ENCODE measurements at places on chromosomes 13 and 19.
A peak's percentile ranks its signal among the peaks of the same experiment; 100 is the strongest.

GRCh38 chr13:84121456-84121855 lies 239.2 kb upstream of the SLITRK1 start:
- DNase-seq = peak; percentile 64

DNA sequence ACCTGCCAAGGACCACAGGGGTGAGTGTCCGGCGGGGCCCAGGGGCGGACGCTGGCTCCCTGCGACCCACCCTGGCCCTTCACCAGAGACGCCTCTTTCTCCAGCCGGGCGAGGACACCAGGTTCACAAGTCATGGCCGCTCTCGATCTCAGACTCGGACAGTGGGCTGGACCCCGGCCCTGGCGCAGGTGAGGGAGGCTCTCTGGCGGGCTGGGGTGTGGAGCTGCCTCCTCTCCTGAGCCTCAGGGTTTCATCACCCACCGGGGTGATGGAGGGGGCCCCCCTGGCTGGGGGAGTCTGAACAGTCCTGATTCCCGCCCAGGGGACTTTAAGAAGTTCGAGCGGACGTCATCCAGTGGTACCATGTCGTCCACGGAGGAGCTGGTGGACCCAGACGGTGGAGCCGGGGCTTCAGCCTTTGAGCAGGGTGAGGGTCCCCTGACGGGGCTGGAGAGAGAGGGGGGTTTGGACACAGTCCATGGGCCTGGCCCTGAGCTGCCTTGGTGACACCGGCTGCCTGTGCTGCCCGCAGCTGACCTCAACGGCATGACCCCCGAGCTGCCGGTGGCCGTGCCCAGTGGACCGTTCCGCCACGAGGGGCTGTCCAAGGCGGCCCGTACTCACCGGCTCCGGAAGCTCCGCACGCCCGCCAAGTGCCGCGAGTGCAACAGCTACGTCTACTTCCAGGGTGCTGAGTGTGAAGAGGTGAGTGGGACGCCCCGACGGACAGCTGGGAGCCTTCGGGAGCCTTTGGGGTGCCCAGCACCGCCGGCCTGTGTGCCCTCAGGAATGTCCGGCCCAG lies 13.6 kb downstream of the ARHGAP45 start:
- no peak for DNase-seq

GRCh38 chr19:39109641-39110040 lies 15.9 kb upstream of the PAK4 start:
- DNase-seq = no peak

DNA sequence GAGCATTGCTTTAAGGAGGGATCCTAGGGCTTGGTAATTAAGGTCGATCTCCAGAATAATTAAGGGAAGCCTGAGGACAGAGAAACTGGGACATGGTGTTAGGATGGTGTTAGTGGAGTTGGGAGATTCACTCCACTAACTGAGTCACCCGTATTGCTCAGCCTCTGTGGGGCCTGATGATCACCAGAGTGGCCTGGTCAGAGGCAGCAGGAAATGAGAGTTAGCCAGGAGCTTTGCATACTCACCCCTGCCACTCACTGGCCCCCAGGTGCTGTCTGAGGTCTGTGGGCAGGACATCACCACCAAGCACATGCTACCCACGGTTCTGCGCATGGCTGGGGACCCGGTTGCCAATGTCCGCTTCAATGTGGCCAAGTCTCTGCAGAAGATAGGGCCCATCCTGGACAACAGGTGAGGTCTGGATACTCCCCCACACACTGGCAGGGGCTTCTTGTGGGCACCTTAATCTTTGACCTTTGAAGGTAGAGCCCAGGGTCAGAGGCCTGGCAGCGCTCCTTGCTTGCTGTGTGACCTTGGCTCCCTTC lies 32.1 kb downstream of the PPP2R1A start:
- no peak for DNase-seq

DNA sequence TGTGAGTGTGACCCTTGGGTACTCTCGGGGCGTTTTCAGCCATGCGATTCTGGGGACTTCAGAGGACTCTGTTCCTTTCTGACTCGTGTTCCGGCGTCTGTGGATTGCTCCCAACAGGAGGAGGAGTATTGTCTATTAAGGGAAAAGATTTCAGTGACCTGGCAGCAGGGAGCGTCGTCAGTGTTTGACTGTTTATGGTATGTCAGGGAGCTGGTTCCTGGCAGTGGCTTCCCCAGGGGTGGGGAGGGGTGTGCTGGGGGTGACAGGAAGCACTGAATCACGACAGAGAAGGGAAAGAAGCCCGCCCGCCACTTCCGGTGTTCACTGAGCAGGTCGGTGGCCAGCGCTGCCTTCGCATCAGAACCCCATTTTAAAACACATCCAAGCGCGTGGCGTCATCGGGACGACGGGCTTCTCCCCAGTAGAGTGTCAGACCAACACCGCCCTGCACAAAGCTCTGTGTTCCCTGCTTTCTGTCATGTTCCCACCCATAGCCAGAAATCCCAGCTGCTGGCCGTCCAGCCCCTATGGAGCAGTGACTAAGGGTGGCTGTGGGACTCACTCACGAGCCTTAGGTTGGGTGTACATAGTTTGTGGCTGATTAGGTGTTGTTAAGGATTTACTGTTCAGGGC lies 33.8 kb downstream of the COL4A2 start:
- DNase-seq = peak; percentile 51
